BE2C (cell line): ENCODE measurements at places on chromosomes 7 and 10.

GRCh38 chr7:46344533-46344932, 423.5 kb upstream of the IGFBP3 start:
- no peak for DNase-seq

- DNase-seq = no peak
These were observed 11.7 kb downstream of the ORAI2 start for GRCh38 chr7:102444961-102445673.

GRCh38 chr7:25314731-25315267, 86.5 kb upstream of the NPVF start:
- DNase-seq = no peak

DNA sequence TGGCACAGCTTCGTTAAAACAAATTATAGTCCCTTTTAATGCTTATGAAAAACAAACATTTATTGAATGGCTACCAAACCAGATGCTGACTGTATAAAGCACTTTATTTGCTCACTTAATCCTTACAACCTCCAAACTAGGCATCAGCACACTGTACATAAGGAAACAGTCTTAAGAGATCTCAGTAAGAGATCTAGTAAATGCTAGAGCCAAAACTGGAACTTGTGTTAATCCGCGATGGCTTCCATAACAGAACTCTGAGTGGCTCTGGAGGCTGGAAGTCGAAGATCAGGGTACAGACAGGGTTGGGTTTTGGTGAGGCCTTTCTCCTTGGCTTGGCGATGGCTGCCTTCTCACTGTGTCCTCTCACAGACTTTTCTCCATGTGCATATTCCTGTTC, 27.0 kb downstream of the PDZD8 start:
- DNase-seq = no peak

GRCh38 chr7:3301831-3302618, 973 bp downstream of the SDK1 start:
- no peak for DNase-seq

DNA sequence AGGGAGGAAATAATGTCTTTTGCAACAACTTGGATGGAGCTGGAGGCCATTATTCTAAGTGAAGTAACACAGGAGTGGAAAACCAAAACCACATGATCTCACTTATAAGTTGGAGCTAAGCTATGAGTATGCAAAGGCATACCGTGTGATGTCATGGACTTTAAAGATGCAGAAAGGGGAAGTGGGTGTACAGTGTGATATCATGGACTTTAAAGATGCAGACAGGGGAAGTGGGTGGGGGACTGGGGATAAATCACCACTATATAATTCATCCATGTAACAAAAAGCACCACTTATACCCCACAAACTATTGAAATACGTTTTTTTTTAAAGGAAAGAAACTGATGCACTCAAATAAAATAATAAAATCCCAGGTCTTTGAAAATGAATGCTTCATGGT, 29.5 kb downstream of the LYZL2 start:
- DNase-seq = no peak

GRCh38 chr7:14236834-14237233, 247.4 kb upstream of the ETV1 start:
- DNase-seq = no peak

DNA sequence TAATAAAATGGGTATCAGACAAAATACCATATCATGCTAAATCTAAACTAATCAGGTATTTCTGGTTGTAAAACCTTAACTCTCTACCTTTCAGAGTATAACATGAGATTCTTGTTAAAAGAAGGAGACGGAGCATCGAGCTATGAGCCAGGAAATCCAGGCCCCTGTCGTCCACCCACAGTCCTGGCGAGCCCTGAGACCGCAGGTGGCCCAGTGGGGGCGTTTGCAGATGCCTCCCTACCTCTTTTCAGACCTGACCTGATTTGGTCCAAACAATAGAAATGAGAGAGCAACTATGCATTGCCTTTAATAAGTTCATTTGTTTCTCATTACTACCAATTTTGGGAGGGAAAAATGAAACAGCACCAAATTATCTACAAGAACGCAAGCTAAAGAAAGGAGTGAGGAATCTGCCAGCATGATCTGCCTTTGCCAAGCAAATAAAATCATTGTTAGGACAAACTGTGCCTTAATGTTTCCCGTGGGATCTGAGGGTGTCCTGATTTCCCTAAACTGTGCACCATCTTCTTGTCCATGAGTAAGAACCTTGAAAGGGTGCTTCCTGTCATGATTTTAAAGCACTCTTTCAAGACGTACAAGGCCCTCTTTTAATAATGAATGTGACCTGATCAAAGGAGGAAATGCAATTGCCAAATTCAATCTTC, 166.7 kb downstream of the TCERG1L start:
- no peak for DNase-seq

DNA sequence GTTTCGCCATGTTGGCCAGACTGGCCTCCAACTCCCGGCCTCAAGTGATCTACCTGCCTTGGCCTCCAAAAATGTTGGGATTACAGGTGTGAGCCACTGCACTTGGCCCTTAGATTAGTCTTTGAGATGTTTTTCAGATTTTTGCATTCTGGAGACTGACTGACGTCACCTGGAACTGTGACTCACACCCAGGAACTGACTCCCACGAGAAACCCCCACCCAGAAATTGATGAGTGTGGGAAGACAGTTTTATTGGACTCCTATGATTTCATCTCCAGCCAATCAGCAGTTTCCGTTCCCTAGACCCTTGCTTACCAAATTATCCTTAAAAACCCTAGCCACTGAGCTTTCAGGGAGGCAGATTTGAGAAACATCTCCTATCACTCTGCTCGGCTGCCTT, 867.3 kb downstream of the TYW1 start:
- no peak for DNase-seq

GRCh38 chr10:74797550-74797949, 28.9 kb upstream of the KAT6B start:
- no peak for DNase-seq

DNA sequence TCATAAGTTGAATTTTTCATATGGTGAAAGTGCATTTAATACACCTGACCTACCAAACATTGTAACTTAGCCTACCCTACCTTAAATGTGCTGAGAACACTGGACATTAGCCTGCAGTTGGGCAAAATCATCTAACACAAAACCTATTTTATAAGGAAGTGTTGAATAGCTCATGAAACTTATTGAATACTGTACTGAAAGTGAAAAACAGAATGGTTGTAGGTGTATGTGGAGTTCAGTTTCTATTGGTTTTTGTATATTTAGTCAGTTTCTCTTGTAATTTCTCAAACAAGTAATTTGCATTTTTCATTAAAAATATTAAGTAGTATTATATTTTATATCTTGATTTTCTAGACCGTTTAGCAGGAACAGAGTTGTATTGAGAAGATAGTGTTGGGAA, 15.3 kb downstream of the CCDC7 start:
- no peak for DNase-seq

- no peak for DNase-seq
These were observed 137.8 kb upstream of the CNTNAP2 start for GRCh38 chr7:145978769-145979168.

- DNase-seq = no peak
These were observed 35.7 kb downstream of the PDZD8 start for GRCh38 chr10:117339578-117339977.

- DNase-seq = no peak
These were observed 52.3 kb downstream of the EZH2 start for GRCh38 chr7:148831782-148832181.

DNA sequence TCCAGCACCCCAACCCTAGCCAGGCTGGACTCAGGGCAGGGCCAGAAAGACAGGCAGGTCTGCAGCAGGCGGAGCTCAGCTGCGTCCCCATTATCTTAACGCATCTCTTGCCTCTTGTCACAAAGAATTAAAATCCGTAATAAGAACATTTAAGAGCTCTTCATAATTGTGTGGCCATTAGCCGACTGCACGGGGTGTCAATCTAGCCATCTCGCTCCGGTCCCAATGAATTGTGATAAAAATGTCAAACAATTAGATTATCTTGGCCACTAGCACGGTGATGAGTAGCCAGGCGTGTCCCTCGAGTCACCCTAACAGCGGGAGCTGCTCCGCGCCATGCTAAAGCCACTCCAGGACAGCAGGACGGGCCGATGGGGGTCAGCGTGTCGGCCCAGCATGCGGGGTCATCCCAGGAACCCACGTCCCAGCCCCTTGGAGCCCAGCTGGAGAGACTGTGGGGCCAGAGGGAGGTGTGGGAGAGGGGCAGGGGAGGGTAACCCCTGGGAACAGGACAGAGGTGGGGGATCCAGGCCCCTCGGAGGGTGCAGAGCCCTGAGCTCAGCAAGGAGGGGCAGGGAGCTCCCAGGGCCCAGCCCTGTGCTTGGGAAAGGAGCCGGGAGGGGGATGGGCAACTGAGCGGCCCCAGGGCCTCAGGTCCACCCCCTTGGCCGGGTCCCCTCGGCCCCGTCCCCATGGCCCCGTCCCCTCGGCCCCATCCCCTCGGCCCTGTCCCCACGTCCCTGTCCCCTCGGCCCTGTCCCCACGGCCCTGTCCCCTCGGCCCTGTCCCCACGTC, 17.7 kb upstream of the NKX6-2 start:
- DNase-seq = no peak

DNA sequence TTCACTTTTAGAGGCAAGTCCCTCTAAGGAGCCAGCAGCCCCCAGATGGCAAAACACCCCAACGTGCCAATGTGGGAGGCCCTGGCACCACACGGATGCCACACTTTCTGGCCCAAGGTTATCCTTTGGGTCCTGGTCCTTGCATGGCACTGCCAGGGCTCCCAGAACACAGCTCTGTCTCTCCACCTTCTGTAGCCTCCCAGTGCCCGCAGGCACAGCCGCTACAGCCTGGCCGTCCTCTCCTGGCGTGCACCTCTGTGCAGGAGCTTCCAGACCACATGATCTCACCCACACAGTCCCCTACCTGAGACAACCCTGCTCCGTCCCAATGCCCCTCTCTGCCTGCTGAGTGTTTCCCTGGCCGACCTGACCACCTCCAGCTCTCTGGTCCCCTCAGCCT, 215.0 kb downstream of the TNS3 start:
- DNase-seq = no peak

DNA sequence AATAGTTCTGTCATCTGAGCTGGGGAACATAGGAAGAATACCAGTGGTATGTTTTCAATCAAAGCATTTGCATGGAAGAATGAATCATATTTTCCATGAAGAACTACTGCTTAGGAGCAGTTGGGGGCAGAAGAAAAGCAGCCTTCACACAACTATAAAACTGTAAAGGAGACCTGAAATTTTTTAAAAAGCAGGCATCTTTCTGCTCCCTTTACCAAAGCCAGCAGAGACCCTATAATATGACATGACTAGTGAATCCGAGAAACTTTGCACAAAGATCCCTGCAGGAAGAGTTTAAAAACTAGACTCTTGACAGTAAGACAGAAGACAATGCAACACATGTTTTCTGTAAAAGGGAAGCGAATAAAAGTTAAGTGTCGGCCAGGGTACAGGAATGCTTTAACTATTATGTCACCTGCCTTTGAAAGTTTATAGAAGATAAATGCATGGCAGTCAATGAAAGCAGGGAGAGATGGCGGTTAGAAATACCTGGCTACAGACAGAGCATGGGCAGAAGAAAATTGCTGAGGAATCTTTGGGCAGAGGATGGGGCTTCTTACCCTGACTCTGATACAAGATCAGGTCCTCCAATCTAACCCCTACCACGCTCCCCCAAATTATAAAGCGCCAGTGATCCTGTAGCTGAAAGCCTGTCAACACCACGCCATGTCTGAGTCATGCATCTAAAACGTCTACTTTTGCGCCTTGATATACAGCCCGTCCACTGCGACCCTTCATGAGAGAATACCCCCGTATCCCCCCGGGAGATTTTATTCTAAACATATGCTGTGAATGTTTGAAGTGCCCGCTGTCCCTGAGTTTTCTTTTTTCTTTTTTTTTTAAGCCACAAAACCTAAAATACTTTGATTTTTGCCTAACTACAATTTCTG, 93.1 kb downstream of the GLI3 start:
- no peak for DNase-seq

- no peak for DNase-seq
These were observed 125.2 kb downstream of the AMPH start for GRCh38 chr7:38506004-38506403.

- no peak for DNase-seq
These were observed 6.0 kb upstream of the SMNDC1 start for GRCh38 chr10:110310741-110311140.

DNA sequence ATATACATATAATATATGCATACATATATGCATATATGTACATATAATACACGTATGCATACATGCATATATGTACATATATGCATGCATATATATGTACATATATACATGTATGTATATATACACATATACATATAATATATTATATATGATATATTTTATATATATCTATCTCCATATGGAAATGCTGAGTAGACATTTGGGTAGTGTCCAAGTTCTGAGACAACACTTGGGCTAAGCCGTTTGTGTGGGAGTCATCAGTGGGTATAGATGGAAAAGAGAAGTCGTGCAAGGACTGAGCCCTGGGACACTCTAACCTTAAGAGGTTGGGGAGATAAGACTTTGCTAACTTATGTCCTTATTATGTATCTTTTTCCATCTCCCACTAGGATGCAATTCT, 165.2 kb upstream of the PODXL start:
- no peak for DNase-seq

DNA sequence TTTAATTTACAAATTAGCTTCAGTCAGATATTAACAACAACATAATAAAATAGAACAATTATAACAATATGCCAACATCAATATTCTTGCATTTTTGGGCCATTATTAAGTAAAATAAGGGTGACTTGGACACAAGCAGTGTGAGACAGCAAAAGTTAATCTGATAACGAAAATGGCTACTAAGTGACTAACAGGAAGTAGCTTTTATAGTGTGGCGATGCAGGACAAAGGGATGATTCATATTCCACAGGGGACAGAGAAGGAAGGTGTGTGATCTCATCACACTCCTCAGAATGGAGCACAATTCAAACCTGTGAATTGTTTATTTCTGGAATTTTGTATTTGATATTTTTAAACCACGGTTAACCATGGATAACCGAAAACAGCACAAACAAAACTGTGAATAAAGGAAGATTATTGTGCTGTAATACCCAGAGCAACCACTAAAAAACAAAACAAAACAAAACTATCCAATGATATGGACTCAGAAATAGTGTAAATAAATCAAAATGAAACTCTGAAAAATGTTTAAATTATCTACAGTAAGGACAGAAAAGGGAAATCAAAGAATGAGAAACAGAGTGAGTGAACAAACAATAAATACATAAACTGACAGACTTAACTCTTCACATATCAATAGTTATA, 66.9 kb upstream of the TFEC start:
- DNase-seq = no peak

GRCh38 chr7:47454974-47455871, 126.7 kb downstream of the TNS3 start:
- no peak for DNase-seq
